CD4-positive, alpha-beta T cell treated with Interleukin-1 beta for 1 hour (primary cell): ENCODE measurements at places on chromosomes 6 and 20.

GRCh38 chr20:16224836-16225235 lies 348.4 kb downstream of the KIF16B start:
- no peak for DNase-seq

DNA sequence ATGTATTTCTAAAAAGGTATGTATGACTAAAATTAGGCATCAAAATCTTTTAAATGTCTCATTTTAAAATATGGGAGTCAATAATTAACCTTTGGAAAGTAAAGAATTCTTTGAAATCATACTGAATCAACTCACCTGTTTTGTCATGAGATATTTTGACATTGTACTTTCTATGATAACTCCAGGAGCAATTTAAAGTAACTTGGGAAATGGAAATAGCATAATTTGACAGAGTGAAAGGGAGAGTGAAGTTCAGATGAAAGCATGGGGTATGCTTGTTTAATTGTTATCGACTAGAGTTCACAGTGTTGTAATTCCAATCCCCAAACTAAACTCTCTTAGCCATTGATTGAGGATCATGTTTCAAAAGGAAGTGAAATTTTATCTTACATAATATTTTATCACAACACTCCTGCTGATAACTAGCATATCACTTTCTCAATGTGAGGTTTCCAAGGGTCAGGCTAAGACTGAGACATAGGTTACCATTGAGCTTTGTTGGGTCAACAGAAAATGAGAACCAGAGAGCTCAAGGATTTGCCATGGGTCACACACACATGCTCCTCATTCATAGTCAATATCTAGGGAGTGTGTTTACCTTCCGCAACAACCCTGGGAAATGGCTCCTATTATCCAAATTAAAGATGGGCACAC lies 2.3 kb downstream of the GSTA1 start:
- no peak for DNase-seq

DNA sequence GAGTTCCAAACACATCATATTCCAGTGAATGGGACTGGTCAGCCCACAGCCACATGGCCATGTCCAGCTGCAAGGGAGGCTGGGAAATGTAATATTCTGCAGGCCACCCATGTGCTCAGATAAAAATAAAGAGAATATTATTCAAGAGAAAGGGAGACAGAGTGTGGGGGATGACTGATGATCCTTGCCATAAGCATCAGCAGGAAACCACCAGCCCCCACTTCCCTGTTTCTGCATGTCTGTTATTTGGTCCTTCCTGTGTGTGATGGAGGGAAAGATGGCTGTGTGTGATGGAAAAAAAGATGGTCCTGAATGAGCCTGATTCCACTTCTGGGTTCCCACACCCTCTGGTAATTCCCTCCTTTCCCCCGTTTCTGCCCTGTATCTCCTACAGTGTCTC lies 13.1 kb upstream of the RSPO4 start:
- no peak for DNase-seq

DNA sequence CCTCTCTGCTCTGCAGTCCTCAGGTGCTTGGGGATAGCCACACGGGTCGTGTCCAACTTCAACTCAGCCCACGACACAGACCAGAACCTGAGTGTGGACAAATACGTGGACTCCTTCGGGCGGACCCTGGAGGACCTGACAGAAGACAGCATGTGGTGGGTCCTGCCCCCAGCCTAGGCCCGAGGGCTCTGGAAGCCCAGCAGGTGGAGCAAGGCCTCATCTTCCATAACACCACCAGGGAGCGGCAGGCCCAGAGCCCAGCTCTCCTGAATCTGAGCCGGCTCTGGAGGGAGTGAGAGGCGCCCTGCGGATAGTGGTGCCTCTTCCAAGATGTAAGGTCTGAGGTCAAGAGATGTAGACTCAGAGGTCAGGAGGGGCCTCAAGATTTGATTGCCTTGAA lies 19.6 kb downstream of the TGM6 start:
- no peak for DNase-seq

DNA sequence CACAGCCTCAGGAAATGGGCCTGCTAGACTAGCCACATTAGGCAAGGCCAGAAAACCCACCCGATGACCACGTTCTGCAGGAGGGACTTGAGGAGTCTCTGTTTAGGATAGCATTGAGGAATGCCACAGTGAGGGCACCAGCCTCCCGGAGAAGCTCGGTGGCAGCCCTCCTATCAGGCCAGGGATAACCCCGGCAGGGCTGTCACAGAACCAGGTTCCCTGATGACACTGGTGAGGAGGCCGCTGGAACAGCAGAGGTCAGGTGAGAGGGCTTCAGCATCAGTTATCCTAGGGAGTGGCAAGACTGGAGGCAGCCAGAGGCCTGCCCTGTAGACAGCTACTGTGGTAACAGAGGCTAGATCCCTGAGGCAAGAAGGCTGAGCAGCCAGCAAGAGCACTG lies 157.6 kb downstream of the MYLK4 start:
- DNase-seq = no peak

DNA sequence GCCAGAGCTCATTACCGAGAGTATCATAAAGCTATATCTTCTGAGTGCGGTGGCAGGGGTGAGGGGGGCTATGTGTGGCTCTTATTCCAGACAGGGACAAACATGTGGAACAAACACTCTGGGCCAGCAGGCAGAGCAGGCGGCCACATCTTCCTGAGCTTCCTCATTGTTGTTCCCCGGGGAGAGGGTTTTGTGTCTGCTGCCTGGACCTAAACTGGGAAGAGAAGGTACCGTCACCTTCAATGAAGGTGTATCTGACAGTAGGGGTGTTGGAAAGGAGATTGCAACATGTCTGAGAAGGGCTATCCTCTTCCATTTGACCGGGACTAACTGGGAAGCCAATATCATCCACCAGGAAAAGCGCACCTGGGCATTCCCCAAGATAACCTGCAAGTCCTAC lies 1.6 kb upstream of the TFAP2D start:
- no peak for DNase-seq

DNA sequence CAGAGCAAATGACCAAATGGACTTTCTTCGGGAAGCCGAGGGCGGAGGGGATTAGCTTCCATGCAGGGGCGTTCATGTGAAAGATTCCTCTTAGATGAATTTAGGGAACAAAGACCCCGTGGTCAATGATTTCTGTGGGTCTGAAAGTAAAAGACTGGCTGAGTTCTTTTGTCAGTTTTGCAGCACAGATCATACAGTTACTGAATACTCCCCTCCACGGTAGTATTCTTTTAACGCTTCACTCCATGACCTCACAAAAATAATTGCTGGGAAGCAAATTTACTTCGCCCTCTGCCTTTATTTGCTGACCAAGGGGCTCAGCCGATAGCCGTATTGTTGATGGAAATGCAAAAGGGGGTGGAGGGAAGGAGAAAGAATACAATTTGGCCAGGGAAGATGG lies 86.0 kb upstream of the SALL4 start:
- no peak for DNase-seq

GRCh38 chr20:18504479-18505060 lies 3.2 kb upstream of the SEC23B start:
- no peak for DNase-seq

- no peak for DNase-seq
Observed at GRCh38 chr20:43009532-43009931, 180.2 kb downstream of the PTPRT start.

- DNase-seq = no peak
Observed at GRCh38 chr6:87907521-87907920, 140.1 kb upstream of the SPACA1 start.

DNA sequence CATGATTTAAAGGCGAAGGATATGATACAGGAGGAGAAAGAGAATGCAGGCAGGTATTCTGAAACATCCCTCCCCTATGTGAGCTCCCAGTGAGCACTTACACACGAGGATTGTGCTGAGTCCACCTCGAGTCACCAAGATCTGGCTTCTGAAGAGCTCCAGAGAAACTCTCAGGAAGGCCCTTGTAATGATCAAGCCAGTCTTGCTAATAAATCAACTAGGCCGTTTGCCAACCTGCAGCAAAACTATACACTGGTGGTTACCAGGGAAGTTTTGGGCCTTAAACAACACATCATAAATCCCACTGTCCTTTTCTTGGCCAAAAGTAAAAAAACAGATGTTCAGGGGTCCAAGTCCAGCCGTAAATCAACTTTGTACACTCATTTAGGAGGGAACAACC lies 79.2 kb downstream of the STXBP5 start:
- no peak for DNase-seq

DNA sequence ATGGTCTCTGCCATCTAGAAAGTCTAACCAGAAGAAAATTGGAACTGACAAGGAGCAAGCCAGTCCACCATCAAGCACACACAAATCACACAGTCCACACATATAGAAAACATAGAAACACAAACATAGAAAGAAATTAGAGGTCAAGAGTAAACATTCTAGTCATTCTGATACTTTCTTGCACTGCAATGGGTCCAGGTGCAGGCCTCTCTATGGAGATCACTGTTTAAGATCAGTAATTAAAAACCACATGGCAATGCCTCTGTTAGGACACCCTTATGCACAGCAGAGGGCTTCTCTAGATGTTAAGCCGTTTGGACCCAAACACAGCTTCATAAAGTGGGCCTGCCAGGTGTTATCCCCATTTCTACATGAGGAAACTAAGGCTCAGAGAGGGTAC lies 42.8 kb upstream of the SLC22A23 start:
- no peak for DNase-seq

DNA sequence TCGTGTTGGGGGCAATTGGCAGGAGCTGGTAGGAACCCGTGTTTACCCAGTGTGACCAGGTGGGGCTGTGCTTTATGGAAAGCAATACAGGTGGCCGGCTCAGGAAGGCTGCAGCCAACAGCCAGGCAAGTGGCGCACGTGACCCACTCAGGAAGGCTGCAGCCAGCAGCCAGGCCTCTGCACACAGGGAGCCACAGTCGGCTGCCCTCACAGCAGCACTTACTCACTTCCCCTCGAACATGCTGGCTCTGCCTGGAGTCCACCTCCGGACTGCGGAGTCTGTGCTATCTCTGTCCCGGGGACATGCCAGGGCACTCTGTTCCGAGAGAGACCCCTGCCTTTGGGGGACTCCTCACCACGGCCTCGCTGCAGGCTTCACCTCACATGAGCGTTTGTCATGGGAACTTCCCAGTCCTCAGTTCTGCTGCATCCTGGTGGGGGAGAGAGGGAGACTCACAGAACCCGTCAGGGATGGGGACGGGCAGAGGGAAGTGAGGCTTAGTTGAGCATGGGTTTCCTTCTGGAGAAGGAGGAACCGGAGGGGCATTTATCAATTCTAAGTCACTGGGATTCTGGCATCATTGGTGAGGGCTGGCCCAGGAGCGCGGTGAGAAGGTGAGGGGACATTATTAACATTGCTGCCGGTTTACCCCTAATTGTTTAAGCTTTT lies 76.8 kb downstream of the TTLL2 start:
- DNase-seq = no peak

- DNase-seq = no peak
Observed at GRCh38 chr20:6401893-6402557, 279.2 kb upstream of the FERMT1 start.

DNA sequence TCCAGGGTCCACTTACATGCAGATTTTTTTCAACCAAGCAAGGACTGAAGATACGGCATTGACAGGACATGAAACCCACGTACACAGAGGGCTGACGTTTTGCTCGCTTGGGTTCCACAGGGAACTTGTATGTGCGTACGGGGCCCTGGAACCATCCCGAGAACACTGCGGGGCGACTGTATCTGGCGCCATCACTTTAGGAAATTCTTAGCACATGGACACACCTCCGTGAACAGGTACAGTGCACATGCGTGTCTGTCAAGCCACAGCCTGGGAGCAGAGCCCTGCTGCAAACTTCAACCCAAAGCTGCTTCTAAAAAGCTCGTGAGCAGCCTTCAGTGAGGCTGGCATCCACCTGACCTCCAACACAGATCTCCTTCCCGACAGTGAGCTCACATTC lies 37.3 kb downstream of the TAF4 start:
- DNase-seq = no peak

DNA sequence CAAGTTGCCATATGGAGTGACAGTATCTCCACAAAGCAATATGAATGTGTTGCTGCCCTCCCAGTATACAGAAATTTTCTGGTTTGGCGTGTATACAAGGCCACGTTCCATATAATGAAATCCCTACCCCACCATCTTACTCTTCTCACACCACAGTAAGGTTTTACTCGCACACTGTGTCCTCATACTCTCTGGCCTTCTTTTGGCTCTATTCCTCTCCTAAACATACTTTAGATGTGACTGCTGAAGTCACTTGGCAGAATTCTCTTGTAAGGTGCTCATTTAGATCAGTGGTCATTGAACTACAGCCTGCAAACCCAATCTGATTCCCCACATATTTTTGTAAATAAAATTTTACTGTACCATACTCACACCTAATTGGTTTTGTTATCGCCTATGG lies 123.2 kb downstream of the RFPL4B start:
- no peak for DNase-seq

GRCh38 chr6:32254761-32255198 lies 30.9 kb upstream of the NOTCH4 start:
- no peak for DNase-seq

- no peak for DNase-seq
Observed at GRCh38 chr6:15870333-15871043, 207.7 kb upstream of the DTNBP1 start.

- no peak for DNase-seq
Observed at GRCh38 chr20:35307666-35308653, 15.7 kb upstream of the FAM83C start.

DNA sequence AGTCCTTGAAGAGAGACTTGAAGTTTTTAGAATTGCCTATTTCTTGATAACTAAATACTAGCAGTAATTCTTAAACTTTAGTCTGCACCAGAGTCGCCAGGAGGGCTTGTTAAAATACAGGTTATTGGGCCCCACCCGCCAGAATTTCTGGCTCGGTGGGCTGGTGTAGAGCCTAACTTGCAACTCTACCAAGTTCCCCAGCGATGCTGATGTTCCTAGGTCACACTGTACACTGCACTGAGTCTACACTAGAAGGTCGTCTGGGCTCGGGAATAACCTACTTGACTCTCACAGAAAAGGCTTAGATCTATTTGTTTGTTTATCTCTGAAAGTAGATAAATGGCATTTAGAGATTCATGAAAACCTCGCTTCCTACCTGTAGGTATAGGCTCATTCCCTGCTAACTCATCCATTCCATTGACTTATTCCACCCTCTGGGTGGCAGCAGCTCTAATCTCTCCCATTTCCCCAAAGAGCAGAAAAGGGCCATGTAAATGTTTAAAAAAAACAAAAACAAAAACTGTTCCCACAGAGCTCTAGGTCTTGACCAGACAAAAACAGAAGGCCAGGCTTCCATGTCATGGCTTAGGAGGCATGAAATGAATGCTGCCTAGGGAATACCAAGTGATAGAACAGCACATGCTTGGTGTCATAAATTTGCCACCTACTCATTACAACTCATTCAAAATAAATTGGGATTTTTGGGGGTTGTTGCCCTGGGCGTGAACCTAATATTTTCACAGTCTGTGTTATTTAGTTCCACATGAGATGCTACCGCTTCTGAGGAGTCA lies 292.1 kb downstream of the ADGB start:
- DNase-seq = no peak

- no peak for DNase-seq
Observed at GRCh38 chr20:34316196-34316814, 13.2 kb upstream of the AHCY start.

DNA sequence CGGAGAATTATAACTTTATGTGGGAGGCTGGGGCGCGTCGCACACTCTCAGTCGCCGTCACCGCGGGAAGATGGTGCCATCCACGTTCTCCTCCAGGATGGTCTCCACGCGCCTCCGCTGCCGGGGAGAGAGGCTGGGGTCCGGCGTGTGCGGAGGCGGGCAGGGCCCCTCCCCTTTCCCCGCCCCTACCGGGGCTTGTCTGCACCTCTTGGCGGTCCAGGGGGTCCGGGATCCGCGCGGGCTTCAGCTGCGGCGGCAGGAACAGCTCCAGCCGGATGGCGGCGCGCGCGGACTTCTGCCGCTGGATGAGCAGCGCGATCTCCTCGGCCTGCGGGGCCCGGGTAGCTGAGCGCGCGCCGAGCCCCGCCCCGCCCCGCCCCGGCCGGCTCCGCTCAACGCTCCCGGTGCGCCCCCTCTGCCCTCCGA lies 807 bp downstream of the LKAAEAR1 start:
- DNase-seq = peak; percentile 76

GRCh38 chr6:14638906-14639761 lies 521.6 kb downstream of the CD83 start:
- no peak for DNase-seq
